ENCODE measurements at places on chromosomes 16 and 17.

GRCh38 chr16:80197741-80198201, 343.0 kb upstream of the DYNLRB2 start:
- no peak for DNase-seq

GRCh38 chr17:63474174-63474573, 2.7 kb upstream of the ACE start:
- no peak for DNase-seq

DNA sequence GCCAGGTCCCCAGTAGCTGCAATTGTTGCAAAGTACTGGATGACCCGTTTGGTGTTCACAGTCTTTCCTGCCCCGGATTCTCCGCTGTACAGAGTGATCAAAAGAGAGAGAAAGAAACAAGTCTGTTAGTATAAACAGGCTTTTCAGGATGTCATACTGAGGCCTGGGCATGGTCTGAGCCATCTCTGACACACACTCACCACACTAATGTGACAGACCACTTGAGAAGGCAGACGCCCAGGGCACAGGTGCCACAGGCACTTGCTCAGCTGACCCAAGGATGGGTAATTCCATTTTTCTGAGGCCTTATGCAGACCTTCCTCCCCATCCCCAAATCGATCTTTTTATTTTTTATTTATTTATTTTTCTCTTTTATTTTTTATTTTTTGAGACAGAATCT, 7.5 kb downstream of the MYH3 start:
- DNase-seq = no peak

GRCh38 chr16:10598157-10598556, 17.8 kb upstream of the EMP2 start:
- no peak for DNase-seq

DNA sequence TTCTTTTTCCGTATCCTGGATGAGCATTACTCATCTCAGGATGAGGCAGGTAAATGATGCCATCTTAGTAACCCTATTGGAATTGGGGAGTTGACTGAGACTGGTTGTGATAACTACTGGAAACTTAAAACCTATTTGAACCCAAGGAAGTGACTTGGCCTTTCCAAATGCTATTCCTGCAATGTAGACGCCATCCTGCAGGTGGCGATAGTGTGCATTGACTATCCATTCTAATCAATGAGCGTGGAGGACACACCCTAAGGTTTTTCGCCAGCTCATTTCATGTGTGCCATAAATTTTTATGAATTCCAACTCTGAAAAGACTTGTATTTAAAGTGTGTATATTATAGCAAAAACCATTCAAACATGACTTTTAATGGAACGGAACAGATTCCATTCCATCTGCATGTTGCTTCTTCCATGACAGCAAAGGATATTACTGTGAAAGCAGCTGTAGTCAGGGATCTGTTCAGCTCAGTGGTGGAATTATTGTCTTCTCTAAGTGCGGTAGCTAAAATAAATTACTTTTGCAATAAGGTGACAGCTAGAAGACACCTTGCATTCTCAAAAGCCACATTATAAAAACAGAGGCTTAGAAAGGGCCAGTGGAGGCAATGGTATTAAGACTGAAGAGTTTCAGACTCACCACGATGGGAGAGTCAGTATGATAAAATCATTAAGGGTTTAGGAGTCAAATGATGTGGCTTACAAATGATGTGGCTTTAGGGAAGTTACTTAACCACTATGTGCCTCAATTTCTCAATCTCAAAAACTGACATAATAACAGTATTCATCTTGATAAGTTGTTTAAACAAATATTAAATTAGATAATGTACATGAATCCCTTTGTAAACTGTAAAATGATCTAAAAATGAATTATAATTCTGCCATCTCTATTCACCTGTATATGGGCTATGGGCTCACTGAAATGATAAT, 55.5 kb downstream of the SYT17 start:
- no peak for DNase-seq

DNA sequence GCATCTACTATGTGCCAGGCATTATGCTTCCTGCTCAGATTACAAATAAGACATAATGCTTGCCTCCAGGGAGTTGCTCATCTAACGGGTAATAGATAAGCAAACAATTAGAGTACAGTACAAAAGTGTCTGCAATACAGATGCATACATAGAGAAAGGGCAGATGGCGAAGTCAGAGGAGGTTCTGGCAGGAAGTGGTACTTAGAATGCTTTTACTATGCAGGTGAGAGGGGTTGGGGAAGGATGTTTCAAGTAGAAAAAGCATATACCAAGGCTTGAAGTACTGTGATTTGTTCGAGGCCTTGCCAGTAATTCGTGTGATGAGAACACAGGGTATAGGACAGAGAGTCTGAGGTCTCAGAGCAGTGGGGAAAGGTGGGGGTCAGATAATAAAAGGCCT, 349.8 kb downstream of the UTP18 start:
- no peak for DNase-seq

DNA sequence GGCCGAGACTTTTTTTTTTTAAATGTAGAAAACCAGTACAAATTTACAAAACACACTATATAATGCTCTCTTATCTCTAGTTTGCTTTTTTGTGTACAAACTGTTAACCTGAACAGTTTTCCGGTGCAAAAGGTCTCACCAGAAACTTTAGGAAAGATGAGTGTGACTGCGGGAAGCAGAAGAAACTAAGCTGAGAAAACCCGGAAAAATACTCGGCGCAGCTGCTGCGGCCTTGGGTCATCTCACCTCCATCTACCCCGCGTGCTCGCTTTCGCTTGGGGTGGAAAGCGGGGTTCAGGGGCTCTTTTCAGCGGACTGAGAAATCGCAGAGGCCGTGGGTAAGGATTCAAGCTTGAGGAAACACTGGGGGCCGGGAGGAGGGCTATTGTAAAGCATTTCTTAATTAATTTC, 1.8 kb downstream of the SALL1 start:
- no peak for DNase-seq

GRCh38 chr16:5041600-5042133, 7.9 kb upstream of the NAGPA start:
- no peak for DNase-seq

- DNase-seq = no peak
Measured at GRCh38 chr16:67915831-67916723, 15.6 kb downstream of the CTRL start.

GRCh38 chr16:2458887-2459646, 842 bp upstream of the TEDC2 start:
- DNase-seq = no peak

- no peak for DNase-seq
Measured at GRCh38 chr16:23464196-23464595, 11.2 kb upstream of the COG7 start.

- no peak for DNase-seq
Measured at GRCh38 chr16:19696961-19697360, 21.1 kb downstream of the KNOP1 start.

- no peak for DNase-seq
Measured at GRCh38 chr17:46873941-46874645, 22.7 kb downstream of the WNT9B start.

- no peak for DNase-seq
Measured at GRCh38 chr17:15185625-15185991, 79.5 kb downstream of the PMP22 start.

GRCh38 chr17:70295731-70296130, 126.4 kb downstream of the KCNJ2 start:
- no peak for DNase-seq

DNA sequence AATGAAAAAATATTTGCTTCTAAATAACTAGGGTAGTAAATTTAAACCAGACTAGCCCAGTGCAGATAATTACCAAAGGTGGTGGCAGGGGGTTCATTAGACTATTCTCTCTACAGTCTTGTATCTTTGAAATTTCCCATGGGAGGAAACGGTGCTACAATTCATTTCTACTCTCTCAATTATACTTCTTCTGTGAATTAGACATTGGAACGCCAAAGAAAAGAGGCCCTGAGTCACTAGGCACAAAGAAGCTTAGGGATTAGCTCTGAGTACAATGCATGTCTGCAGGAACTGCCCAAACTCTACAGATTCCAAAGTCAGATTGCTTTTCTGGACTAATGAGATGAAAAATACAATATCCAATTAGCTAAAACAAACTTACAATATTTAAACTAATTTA, 30.7 kb upstream of the ARL6IP1 start:
- no peak for DNase-seq

DNA sequence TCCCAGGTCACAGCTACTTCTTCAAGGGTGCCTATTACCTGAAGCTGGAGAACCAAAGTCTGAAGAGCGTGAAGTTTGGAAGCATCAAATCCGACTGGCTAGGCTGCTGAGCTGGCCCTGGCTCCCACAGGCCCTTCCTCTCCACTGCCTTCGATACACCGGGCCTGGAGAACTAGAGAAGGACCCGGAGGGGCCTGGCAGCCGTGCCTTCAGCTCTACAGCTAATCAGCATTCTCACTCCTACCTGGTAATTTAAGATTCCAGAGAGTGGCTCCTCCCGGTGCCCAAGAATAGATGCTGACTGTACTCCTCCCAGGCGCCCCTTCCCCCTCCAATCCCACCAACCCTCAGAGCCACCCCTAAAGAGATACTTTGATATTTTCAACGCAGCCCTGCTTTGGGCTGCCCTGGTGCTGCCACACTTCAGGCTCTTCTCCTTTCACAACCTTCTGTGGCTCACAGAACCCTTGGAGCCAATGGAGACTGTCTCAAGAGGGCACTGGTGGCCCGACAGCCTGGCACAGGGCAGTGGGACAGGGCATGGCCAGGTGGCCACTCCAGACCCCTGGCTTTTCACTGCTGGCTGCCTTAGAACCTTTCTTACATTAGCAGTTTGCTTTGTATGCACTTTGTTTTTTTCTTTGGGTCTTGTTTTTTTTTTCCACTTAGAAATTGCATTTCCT, 3.4 kb upstream of the LPCAT2 start:
- no peak for DNase-seq

DNA sequence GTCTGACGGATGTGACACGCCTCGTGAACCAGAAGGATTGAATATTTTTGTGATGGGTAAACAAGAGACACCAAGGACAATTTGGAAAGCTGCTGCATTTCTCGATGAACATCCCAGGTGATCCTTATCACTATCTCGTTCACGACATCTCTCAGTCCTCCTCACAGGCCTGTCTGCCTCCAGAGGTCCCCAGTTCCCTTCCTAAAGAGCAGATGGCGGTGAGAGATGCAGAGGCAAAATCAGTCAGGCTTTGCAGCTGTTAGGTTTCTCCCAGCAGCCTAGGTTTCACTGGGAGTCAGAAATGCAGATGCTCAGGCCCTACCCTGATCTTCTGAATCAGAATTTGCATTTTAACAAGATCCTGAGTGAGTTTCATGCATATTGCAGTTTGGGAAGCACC, 23.6 kb downstream of the SCPEP1 start:
- DNase-seq = no peak

GRCh38 chr17:65530523-65531255, 30.8 kb downstream of the AXIN2 start:
- DNase-seq = no peak

- DNase-seq = peak; percentile 1
Measured at GRCh38 chr17:51261024-51261963, 948 bp downstream of the UTP18 start.

GRCh38 chr16:49556249-49556605, 182.6 kb downstream of the C16orf78 start:
- DNase-seq = no peak

DNA sequence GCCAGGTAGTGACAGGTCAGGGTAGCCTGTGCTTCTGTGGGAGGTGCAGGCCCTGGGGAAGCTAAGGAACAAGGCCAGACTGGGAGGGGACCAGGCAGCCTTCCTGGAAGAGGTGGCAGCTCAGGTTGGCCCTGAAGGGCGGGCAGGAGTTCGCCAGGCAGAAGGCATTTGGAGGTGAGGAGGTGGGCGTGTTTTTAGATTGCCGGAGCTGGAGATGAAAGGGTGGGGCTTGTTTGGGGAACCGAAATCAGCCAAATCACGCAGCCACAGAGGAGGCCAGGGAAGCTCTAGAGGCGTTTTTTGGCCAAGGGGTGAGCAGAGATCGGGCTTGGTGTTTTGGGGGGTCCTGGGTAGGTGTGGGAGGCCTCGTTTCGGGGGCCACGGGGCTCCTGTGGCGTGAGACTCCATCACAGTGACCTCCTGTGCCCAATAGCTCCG, 7.6 kb downstream of the ADCY7 start:
- no peak for DNase-seq

GRCh38 chr16:72768591-72768990, 279.3 kb downstream of the ZFHX3 start:
- DNase-seq = no peak

DNA sequence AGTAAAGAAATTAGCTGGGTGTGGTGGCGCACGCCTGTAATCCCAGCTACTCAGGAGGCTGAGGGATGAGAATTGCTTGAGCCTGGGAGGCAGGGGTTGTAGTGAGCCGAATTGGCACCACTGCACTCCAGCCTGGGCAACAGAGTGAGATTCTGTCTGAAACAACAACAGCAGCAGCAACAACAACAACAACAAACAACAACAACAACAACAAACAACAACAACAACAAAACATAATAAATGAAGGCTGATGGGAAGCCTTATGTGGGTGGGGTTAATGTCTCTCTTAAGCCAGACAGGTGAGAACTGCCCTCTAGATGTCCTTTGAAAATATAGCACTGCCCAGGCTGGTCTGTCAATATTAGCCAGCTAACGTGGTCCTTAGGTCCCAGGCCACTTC, 107.3 kb downstream of the MSI2 start:
- no peak for DNase-seq

DNA sequence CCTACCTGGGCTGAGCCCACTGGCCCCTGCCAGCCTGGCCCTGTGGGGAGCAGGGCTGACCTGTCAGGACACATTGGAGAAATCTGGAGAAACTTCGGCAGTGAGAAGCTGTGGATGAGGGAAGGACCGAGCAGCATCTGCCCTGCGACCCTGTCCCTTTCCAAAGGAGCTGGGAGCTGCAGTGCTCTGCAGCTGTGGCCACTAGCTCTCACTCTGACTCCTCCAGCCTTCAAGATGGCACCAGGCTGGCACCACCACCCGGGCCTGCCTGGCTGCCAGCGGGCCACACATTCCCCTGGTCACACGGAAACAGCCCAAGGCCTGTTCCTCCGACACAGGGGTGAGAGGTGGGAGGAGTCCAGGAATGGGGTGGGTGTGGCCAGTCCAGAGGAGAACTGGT, 30.1 kb downstream of the CD300LG start:
- no peak for DNase-seq

GRCh38 chr17:44362949-44363612, 572 bp downstream of the FAM171A2 start:
- DNase-seq = no peak

DNA sequence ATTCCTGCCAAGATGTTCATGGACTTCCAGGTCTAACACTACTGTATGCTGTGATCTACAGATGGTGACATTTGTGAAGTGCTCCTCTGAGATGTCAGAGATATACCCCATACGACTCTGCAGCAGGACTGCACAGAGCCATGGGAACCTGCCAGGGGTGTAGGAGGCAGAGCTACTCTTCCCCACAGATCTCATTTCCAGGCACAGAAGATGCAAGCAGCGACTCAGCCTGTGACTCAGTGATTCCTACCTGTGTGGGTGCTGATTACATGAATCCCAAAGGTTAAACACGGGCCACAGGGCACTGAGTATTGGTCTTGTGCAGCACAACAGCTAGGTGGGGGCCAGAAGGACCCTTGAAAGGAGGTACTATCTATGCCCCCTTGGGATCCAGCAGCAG, 137.0 kb upstream of the SOX9 start:
- no peak for DNase-seq

Measured in left renal cortex interstitium (tissue), 4 donors.